MG63 (cell line): ENCODE measurements at places on chromosomes 12 and 14.

GRCh38 chr12:45125997-45126396 is 75.1 kb upstream of the DBX2 start:
- DNase-seq: no peak

GRCh38 chr12:54993181-54993835 is 8.7 kb upstream of the TESPA1 start:
- DNase-seq: peak; percentile 21

DNA sequence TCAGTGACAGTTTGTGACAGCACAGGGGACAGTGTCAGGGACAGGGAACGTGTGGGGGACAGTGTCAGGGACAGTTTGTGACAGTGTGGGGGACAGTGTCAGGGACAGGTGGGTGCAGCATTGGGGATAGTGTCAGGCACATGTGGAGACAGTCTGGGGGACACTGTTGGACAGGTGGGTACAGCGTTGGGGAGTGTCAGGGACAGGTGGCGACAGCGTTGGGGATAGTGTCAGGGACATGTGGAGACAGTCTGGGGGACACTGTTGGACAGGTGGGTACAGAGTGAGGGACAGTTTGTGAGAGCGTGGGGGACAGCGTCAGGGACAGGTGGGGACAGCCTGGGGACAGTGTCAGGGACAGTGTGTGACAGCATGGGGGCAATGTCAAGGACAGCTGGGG is 140.0 kb downstream of the TMEM121 start:
- no peak for DNase-seq

- no peak for DNase-seq
These were observed 11.7 kb upstream of the NFKBIA start for GRCh38 chr14:35416108-35416750.

- DNase-seq: no peak
These were observed 194.4 kb downstream of the RASSF9 start for GRCh38 chr12:85641796-85642195.

GRCh38 chr14:52954346-52955214 is 3.7 kb upstream of the FERMT2 start:
- DNase-seq: no peak

- no peak for DNase-seq
These were observed 88.3 kb downstream of the STON2 start for GRCh38 chr14:81311778-81312177.
